ENCODE measurements at places on chromosomes 1 and 21.

DNA sequence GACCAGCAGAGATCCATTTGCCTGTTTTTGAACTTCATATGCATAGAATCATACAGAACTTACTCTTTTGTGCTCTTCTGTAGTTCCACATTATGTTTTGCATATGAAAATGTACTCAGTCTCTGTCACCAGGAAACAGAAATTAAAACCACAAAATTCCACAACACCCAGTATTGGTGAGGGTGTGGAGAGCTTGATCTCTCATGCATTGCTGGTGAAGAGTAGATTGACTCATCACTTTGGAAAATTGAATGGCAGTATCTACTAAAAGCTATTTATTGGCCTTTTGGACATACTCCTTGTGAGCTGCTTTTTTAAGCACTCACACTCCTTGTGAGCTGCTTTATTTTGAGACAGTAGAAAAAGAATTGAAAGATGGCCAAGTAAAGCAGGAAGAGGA lies 43.3 kb downstream of the VTCN1 start:
- DNase-seq: no peak

- no peak for DNase-seq
These were observed 113.1 kb downstream of the ITSN1 start for GRCh38 chr21:33755354-33755753.

DNA sequence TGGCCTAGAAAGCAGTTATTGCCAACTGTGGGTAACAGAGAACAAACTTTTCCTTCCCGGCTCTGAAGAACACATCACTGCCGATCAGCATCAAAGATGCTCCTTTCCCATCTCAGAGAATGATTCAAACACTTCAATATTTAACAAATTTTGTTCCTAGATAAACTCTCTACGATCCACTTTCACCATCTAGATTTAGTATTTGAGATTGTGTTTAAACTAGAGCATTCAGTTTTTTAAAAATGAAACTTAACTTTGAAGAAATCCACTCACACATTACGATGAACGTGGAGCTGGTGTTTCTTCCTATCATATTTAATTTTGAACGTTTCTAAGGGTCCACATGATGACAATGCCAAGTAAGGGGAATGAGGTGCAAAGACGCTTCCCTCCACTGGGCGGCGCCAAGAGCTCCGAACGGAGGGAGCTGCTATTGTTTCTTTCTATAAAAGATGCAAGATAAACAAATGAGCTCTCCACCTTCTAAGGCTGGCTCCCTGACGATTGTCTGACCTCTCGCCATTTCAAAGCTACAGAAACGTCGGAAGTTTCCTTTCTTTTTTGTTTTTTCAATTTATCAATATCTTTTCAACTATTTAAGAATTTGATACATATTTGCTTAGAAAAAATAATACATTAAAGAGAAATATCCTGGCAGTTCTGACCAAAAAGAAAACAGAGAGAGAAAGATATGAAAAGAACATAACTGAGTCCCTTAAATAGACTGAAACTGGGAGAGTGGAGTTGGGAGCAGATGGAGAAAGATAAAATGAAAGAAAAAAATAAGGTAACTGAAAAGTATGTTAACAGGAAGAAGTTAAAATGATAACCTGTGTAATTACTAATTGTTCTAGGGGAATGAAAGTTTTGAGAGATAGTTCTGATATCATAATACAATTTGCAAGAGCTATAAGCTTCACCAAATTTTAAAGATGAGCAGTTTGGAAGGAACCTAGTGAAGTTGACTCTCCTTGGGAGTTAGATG lies 4.4 kb upstream of the BARHL2 start:
- peak; percentile 81 for DNase-seq

DNA sequence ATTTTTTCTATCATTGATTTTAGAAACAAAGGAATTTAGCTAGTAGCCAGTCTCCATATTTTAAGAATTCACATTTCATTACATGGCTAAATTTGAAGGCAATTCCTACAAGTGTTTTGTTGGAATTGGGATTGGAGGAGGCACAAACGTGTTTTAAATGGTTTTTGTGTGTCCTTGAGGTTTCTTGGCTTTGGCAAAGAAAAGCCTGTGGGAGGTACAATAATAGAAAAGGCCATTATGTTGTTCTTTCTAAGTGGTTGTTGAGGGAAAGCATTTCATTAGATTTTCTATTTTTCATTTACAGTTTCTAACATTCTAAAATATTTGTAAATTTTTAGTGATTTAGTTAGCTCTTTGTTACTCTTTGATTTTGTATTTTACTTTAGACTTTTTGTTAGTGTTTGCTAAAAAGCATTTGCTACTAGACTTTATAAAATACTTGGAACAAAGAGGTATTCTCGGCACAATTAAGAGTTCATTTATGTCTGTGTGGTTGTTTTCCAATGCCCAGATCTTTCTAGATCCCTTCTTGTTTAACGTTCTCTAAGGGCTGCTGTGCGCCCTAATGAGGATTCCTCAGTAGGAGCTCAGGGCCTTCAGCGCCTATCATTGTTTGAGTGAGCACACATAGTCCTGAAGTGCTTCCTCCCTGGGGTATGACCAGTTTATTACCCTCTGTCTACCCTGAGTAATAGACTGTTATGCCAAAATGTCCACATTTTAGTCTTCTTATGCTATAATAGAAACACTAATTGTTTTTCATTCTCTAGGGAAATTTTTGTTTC lies 70.0 kb upstream of the KIAA1614 start:
- no peak for DNase-seq

- no peak for DNase-seq
These were observed 124.6 kb downstream of the OLFML2B start for GRCh38 chr1:161899091-161899490.

DNA sequence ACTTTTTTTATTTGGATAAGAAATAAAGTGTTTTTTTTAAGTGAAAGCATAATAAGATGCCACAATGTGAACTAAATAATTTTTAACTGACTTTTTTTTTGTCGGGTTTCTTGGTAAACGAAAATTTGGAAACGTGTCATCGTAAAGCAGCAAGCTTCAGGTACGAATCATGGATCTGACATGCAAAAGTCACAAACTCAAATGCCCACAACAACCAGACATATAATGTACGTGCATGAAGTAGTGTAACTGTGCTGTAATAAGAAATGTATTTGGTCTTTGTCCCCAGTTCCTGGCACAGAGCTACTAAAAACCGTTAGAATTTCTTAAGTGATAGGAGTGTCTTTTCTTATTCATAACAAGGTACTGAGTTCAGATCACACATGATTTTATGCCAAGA lies 44.3 kb upstream of the LRRC7 start:
- no peak for DNase-seq

GRCh38 chr1:46302641-46303037 lies 777 bp downstream of the LRRC41 start:
- DNase-seq: no peak

DNA sequence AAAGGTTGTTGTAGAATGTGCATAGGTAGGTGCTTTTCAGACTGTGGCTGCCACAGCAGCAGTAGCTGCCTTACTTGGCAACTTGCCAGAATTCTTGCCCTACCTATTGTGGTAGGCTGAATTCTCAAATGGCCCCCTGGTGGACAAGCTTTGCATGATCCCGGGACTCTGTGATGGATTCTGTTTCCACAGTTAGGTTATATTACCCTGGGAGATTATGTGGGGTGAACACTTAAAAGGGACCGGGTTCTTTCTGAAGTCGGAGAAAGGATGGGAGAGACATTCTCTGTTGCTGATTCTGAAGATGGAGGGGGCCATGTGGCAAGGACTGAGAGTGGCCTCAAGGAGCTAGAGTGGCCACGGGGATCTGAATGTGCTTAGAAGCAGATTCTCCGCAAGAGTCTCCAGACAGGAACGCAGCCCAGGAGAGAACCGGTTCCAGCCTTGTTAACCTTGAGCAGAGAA lies 32.1 kb upstream of the KCNE1 start:
- DNase-seq: no peak

Data from GM13977 (cell line).